ENCODE measurements at places on chromosomes 1 and 21.

- DNase-seq: no peak
Measured at GRCh38 chr1:43420874-43421273, 31.2 kb downstream of the SZT2 start.

DNA sequence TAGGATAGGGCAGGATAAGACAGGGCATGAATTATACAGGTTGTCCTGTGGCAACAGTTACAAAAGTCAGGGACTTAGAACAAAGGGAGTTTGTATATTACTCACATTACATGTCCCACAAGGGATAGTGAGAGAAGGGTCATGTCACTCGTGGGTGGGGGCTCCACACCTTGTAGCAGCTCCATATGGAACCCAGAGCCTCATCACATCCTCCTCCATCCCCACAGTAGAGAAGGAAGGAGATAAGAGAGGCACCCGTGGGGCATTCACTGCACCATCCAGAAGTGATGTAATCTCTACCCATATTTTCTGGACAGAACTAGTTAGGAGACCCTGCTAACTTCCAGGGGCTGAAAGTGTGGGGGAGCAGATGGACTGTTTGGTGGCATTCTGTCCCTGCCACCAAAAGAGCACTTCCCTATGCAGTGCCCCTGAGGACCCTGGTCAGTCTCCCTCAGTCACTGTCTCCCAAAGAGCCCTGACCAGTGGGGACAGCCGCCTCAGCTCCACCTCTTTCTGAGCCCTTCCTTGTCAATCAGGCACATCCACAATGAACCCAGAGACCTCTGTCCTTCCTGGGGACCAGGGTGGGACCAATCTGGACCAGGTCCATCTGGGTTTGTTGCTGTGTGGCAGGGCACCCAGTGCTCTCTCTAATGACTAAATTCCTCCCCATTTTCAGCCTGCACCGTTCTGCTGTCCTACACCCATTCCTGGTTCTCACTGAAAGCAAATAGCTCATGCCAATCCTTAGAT is 154.8 kb upstream of the ETV3 start:
- DNase-seq: no peak

DNA sequence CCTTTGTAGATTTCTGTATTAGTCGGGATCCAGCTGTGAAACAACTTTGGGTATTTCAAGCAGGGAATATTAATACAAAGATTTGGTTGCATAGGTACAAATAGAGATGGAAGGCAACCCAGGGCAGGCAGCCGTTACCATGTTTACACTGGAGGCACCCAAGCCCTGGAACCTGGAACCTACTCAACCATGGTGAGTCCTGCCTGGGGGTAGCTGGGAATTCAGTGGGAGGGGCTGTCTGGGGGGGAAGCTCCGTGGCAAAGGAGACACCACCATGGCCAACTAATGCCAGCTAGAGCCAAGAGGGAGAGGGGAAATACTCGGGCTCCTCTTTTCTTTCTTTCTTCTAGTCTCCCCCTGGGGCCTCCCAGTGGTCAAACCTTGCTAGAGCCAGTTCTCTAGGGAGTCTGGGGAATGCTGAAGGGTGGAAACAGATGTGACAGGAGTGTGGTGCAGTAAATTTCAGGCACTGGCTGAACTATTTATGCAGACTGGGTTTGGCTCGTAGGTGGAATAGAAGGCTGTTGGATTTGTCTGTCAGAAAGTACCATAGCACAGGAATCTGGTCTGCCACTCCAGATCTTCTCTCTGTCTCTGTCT is 91.9 kb upstream of the CACNA1E start:
- DNase-seq: peak; percentile 65

DNA sequence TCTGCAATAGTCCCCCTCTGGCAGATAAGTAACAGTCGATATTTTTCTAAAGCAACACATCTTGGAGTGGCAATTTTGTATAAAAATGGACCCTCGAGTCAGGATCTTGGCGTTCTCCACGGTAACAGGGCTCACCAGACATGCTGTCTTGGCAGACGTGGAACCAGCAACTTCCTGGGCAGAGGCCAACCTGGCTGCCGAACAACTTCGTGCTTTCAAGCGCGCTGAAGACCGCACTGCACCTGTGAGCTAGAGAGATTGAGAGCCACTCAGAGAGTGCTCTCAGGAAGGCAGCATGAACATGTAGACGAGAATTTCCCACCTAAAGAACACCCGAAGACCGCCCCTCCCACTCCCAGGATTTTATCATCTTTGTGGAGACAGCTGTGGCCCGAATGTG is 7.3 kb downstream of the C1orf174 start:
- no peak for DNase-seq

DNA sequence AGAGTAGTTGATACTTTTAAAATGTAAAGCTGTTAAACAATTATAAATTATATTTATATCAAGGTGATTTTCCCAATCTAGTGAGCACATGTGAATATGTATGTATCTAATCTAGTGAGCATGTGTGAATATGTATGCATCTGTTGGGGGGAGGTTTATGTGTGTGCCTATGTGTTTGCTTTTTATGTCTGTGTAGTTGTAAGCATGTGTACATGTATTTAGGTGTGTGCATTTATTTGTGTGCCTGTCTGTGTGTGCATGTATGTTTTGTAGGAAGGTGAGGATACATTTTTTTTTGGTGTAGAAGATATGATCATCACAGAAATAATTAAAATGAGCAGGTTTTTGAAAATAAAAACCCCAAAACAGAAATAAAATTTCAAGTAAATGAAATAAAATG is 318.9 kb upstream of the CHRM3 start:
- no peak for DNase-seq

- DNase-seq: no peak
Measured at GRCh38 chr1:72637593-72637992, 355.3 kb upstream of the NEGR1 start.

DNA sequence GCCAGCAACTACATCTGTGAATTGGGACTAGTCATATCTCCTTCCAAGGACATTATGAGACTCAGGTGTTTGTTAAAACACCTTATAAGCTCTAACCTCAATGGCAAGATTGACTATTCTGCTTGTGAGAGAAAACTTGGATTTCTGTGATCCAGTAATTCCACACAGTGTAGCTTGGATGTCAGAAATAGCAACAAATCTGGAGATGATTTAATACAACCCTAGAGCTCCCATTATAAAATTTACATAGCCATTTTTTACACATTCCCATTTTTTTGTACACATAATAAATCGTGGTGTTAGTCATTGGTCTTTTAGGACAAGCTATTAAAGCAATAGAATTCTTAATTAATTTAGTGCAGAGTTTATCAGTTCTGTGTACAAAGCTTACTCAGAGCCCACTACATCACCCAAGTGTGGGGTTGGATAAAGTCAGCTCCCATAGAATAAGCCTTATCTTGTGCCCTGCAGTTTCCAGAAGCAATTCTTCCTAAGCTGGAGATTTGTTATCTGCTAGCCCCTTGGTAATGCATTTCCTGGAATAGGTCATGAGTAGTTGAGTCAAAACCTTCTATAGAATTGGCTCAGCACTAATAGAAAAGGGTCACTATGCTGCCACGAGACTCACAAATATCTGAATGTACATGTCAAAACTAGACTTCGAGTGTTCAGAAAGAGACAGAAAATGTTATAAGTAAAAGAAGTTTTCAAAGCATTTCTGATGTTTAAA is 434.0 kb upstream of the RUNX1 start:
- no peak for DNase-seq

DNA sequence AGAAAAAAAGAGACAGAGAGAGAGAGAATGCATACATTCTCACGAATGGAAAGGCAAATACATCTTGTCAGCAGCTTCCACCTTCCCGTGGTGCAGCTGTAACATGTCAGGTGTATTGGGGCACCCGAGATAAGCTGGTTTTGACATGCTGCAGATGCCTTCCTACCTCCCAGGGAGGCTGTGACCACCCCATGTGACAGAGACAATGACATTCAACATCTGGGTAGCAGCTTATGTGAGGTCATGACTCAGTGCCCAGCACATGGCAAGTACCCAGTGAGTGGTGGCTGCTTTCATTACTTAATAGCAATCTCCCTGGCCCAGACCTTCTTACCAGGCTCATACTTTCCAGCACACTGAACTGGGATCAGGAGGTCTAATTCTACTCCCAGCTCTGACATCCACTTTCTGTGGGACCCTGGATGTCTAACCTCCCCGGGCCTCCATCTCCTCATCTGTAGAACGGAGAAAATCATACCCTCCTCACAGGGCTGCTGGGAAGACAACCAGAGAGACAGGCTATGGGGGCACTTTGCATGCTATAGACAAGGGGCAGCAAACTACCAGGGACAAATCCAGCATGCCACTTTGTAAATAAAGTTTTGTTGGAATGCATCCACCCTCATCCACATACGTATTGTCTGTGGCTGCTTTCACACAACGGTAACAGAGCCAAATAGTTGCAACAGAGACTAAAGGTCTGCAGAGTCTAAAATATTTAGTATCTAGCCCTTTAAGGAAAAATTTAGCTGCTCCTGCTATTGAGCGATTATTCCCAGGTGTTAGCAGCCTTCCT is 38.5 kb upstream of the ZBTB40 start:
- no peak for DNase-seq

DNA sequence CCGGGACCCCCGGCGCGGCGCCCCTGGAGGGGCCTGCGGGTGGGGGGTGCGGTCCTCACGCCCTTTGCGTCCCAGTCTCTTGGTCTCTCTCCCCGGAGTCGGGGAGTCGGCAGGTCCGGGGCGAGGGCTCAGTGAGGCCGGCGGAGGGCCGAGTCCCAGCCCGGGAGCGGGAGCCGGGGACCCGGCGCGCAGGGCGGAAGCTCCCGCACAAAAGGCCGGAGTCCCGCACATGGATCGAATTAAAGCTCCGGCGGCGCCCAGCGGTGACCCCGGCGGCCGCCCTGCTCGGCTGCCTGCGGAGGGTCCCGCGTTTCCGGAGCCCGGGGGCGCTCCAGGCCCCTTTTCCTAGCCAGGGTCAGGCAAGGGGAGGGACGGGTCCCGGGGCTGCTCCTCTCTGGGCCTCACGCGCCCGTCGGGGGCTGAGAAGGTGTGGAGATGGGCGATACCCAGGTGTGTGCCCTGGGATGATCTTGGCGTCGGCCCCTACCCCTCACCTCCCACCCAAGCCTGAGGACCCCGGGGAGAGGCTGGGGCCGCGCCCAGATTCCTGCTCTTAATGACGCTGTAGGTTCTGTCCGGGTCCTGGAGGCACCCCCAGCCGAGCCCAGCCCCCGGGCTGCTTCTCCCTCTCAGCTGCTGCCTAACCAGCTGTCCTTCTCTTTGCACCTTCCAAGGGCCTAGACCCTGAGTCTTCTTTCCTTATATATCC is 512 bp downstream of the FBLIM1 start:
- peak; percentile 59 for DNase-seq

DNA sequence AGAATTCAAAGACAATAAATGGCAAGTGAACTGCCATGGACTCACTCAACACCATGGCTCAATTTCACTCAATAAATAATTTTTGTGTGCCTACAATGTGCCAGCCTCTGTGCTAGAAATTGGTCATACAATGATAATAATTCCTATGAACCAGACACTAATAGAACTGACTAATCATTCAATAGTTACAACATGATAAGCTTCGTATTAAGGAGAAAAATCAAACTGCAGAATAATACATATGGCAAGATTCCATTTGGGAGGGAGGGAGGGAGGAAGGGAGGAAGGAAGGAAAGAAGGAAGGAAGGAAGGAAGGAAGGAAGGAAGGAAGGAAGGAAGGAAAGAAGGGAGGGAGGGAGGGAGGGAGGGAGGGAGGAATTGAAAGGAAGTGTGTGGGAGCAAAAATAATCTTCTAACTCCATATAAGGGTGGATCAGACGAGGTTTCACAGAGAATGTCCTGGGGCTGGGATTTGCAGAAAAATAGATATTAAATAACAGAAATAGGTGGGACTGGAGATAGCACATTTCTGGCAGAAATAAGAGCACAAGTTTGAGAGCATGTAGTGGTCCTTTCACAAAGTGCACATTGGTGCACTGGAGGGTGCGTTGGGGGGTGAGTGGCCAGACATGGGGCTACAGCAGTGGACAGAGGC is 52.9 kb downstream of the JAK1 start:
- DNase-seq: no peak

GRCh38 chr1:39576016-39576657 is 453 bp downstream of the PABPC4 start:
- DNase-seq: peak; percentile 58

Measured in SJCRH30 (cell line).